ENCODE measurements at places on chromosomes 4 and X. TPM values are rescaled to one million over a fixed set of nuclear protein-coding genes. Genes with fewer than 3 reads are reported as not detected.

GRCh38 chrX:19683358-19683757 lies 168.1 kb upstream of the MAP3K15 start:
- no peak overlapping the region for H3K4me3 ChIP-seq
- no peak for DNase-seq
- no peaks in the 10 kb centered on the region for H3K27me3 ChIP-seq
- H3K36me3 ChIP-seq, result peaks cover 4% of the 10 kb centered on the region
- H3K4me1 ChIP-seq, result peaks cover 11% of the 10 kb centered on the region

GRCh38 chr4:106256190-106256589 lies 59.8 kb downstream of the TBCK start:
- no peaks in the 10 kb centered on the region for H3K36me3 ChIP-seq
- no peaks in the 10 kb centered on the region for H3K27me3 ChIP-seq
- no peak overlapping the region for H3K27ac ChIP-seq
- no peak for DNase-seq

DNA sequence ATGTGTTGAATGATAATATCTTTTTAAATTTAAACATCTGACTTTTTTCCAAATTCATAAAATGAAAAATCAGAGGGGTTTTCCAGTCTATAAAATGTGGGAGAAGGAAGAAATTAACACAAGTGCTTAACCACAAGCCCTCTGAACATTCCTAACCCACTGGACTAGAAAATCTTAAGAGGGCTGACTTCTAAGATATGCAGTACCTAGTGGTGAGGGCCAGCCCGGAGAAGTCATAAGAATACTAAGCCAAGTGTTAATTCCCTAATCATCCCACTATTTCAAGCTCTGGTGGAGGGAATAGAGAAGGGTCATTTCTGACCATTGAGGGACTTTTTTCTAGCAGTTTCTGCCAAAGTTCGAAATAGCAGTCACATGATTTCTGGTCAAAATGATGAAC lies 86.9 kb upstream of the NEIL3 start:
- no peaks in the 10 kb centered on the region for H3K36me3 ChIP-seq
- H3K4me1 ChIP-seq, result no peaks in the 10 kb centered on the region
- no peaks in the 10 kb centered on the region for H3K27me3 ChIP-seq
- DNase-seq, result no peak
- no peak overlapping the region for H3K4me3 ChIP-seq

- H3K36me3 ChIP-seq, result no peaks in the 10 kb centered on the region
- no peaks in the 10 kb centered on the region for H3K27me3 ChIP-seq
- H3K27ac ChIP-seq, result no peak overlapping the region
- DNase-seq, result no peak
- H3K4me3 ChIP-seq, result no peak overlapping the region
Measured at GRCh38 chr4:77465271-77465670, 140.3 kb upstream of the CXCL13 start.

DNA sequence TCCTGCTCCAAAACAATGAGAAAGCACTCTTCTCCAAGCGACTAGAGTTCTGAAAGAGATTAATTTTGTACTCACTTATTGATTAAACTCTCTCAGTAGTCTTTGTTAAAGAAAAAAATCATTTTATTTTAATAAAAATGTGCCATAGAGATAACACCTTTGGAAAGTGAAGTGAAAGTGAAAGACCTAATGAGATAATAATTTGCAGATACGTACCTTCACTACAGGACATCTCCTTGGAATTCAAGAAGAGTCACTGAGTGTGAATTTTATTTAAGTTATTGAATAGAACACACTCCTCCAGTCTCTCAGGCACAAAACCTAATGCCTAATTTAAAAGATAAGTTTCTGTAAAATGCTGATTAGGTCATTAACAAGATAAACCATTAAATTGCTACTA lies 1070.6 kb upstream of the GRID2 start:
- H3K27me3 ChIP-seq, result no peaks in the 10 kb centered on the region
- H3K27ac ChIP-seq, result no peak overlapping the region

DNA sequence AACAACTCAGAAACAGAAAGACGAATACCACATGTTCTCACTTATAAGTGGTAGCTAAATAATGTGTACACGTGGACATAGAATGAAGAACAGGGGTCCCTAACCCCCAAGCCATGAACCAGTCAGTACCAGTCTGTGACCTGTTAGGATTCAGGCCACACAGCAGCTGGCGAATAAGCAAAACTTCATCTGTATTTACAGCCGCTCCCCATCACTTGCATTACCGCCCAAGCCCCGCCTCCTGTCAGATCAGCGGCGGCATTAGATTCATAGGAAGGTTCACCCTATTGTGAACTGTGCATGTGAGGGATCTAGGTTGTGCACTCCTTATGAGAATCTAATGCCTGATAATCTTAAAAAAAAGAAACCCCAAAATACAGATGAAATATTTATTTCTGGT lies 1128.7 kb downstream of the NLGN4X start:
- no peaks in the 10 kb centered on the region for H3K27me3 ChIP-seq
- H3K4me1 ChIP-seq, result no peaks in the 10 kb centered on the region
- no peak for DNase-seq
- H3K4me3 ChIP-seq, result no peak overlapping the region
- H3K27ac ChIP-seq, result no peak overlapping the region
- H3K36me3 ChIP-seq, result no peaks in the 10 kb centered on the region

DNA sequence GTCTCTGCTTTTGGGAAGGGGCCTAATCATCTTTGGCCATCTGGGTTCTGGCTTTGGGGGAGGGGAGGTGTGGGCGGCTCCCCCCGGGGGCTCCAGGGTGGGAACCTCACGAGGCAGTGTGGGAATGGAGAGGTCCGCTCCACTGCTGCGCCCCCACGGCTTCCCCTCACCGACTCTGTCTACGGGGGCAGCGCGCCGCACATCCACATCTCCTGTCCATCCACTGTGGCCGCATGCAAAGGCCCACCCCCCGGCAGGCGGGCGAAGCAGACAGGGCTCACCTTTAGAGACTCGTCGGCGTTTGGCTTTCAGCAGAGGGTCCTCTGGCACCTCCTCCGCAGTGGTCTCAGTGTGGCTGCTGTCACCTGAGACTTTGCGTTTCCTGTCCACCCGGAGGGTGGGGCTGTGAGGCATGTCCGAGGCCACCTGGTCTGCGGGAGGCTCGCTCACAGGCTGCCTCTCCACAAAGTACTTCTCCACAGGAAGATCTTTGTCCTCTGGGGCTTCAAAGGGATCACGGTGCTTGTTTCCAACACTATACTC lies 33.6 kb downstream of the BCOR start:
- peaks cover 15% of the 10 kb centered on the region for H3K36me3 ChIP-seq
- no peak for DNase-seq
- no peaks in the 10 kb centered on the region for H3K27me3 ChIP-seq
- H3K4me3 ChIP-seq, result no peak overlapping the region
- no peaks in the 10 kb centered on the region for H3K4me1 ChIP-seq
- H3K27ac ChIP-seq, result no peak overlapping the region

GRCh38 chr4:17288151-17288550 lies 223.7 kb downstream of the QDPR start:
- H3K36me3 ChIP-seq, result no peaks in the 10 kb centered on the region
- H3K27ac ChIP-seq, result no peak overlapping the region
- H3K4me3 ChIP-seq, result no peak overlapping the region
- no peaks in the 10 kb centered on the region for H3K4me1 ChIP-seq
- no peaks in the 10 kb centered on the region for H3K27me3 ChIP-seq

DNA sequence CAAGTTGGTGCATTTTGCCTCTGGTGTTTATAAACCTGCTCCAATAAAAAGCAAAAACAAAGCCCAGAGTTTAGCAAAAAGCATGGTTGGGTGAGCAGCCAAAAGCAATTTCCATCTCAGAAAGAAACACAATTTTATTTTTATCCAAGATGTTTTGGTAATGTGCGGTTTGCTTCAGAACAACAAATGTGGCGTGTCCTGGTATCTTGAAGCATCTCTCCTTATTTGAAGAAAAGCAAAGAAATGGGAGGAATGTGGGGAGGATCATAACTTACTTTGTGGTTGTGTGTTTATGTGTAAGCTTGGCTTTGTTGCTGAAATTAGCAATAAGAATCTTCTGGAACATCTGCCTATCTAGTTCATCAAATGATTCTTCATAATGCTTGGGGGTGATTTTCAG lies 88.3 kb upstream of the DDX3X start:
- no peak for DNase-seq
- no peak overlapping the region for H3K4me3 ChIP-seq
- no peaks in the 10 kb centered on the region for H3K4me1 ChIP-seq
- H3K36me3 ChIP-seq, result no peaks in the 10 kb centered on the region

DNA sequence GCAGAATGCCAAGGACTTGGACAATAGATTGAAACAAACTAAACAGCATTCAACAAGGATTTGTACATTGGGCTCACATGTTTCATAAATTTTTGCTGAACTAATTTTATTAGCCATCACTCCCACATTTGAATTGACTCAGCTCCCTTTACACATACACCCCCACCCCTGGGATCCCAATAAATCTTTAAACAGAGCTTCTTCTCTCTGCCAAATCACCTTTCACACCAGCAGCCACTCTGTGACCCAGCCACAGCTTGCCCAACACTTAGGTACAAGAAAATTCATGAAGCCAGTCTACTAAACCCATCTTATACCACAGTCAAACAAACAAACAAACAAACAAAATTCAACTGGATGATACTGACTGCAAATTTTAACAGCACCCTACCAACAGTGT lies 21.6 kb downstream of the PHKA2 start:
- no peaks in the 10 kb centered on the region for H3K27me3 ChIP-seq
- no peak overlapping the region for H3K4me3 ChIP-seq
- DNase-seq, result no peak
- no peak overlapping the region for H3K27ac ChIP-seq
- no peaks in the 10 kb centered on the region for H3K4me1 ChIP-seq
- no peaks in the 10 kb centered on the region for H3K36me3 ChIP-seq

DNA sequence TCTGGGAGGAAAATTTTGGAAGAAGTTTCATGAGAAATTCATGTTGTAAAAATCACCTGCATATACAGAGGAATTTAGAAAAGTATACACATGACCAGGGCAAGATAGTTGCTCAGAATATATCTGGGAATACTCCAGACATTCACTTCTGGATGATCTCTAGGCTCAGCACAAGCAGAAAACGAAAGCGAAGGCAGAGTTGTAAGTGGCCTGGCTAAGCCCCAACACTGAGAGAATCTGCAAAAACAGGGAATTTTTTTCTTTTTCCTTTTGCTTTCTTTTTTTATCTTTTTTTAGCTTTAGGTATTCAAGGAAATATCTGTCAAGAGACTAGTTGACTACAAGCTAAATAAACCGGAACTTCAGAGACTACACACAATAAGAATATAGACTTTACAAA lies 207.2 kb downstream of the FGF13 start:
- no peak overlapping the region for H3K4me3 ChIP-seq
- DNase-seq, result no peak
- no peaks in the 10 kb centered on the region for H3K4me1 ChIP-seq
- H3K27me3 ChIP-seq, result no peaks in the 10 kb centered on the region
- H3K27ac ChIP-seq, result no peak overlapping the region
- H3K36me3 ChIP-seq, result no peaks in the 10 kb centered on the region

- no peak for DNase-seq
- no peaks in the 10 kb centered on the region for H3K4me1 ChIP-seq
- H3K27me3 ChIP-seq, result no peaks in the 10 kb centered on the region
- no peak overlapping the region for H3K4me3 ChIP-seq
Measured at GRCh38 chrX:3232262-3232923, 114.1 kb downstream of the MXRA5 start.

DNA sequence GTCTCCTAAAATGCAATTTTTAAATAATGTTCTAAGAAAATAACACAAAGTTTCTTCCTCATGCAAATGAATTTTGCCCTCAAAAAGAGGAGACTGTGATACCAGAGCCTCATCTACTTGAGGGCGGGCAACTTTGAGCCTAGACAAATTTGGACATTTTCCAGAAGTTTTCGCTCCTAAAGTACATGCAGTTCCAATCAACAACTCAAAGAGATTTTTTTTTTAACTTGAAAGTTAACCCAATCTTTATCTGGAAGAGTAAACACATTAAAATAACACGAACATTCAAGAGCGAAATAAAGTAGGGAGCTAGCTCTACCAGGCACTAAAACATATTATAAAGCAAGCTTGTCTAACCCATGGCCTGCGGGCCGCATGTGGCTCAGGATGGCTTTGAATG lies 29.4 kb upstream of the FBXW7 start:
- no peaks in the 10 kb centered on the region for H3K27me3 ChIP-seq
- no peak overlapping the region for H3K27ac ChIP-seq
- H3K4me3 ChIP-seq, result no peak overlapping the region

- no peaks in the 10 kb centered on the region for H3K27me3 ChIP-seq
- H3K27ac ChIP-seq, result no peak overlapping the region
- H3K4me3 ChIP-seq, result no peak overlapping the region
- no peaks in the 10 kb centered on the region for H3K36me3 ChIP-seq
- DNase-seq, result no peak
Measured at GRCh38 chr4:74054483-74055047, 16.1 kb upstream of the CXCL3 start.

GRCh38 chrX:9747644-9748043 lies 18.0 kb downstream of the GPR143 start:
- no peak overlapping the region for H3K4me3 ChIP-seq
- H3K27me3 ChIP-seq, result no peaks in the 10 kb centered on the region
- no peaks in the 10 kb centered on the region for H3K4me1 ChIP-seq
- no peak overlapping the region for H3K27ac ChIP-seq
- no peak for DNase-seq

DNA sequence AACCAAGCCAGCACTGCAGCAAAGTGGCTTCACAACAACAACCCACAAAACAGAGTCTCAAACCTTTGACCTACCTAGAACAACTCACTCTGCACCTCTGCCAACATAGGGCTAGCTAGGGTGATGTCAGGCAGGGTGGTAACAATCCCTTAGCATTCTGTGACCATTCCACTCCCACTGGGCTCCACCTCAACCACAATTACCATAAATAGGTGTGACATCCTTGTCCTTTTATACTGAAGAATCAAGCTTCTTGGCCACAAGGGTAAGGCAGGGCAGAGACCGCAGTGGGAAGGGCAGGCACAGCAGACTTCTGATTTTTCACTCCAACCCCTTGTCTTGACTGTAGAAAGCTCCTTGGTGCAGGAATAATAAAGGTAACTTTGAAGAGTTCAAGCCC lies 795.4 kb upstream of the DIAPH2 start:
- no peak overlapping the region for H3K4me3 ChIP-seq
- H3K27ac ChIP-seq, result no peak overlapping the region
- DNase-seq, result no peak

DNA sequence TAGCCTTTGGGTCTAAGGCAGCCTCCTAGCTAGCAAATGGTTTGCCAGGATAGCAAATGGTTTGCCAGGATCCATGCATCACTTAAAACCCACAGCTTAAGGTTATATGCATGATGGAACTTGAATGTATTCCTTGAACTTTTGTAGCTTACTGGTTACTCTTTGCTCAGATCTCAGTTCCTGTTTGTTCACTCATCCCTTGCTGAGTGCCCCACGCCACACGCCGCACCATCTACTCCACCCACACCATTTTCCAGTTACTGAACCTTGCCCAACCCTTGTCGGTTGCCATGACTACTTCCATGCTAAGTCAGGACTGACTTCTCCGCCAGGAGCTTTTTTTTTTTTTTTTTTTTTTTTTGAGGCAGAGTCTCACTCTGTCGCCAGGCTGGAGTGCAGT lies 29.5 kb upstream of the XIAP start:
- no peaks in the 10 kb centered on the region for H3K27me3 ChIP-seq
- no peaks in the 10 kb centered on the region for H3K36me3 ChIP-seq
- no peak overlapping the region for H3K4me3 ChIP-seq
- no peak overlapping the region for H3K27ac ChIP-seq

The ZCCHC18 gene
- total RNA-seq, result 1.7 TPM

The DNAAF6 gene
- not detected for total RNA-seq

The PABPC1L2B gene
- total RNA-seq, result not detected

The SMS gene
- 113 TPM for total RNA-seq

The CAPN6 gene
- total RNA-seq, result not detected

The SLC26A1 gene
- not detected for total RNA-seq

The F8 gene
- 5.0 TPM for total RNA-seq

The USP51 gene
- total RNA-seq, result 1.5 TPM

The NSG1 gene
- total RNA-seq, result 0.10 TPM

The OTUD6A gene
- total RNA-seq, result not detected
